ENCODE measurements at places on chromosomes 12 and 14. TPM values are rescaled to one million over a fixed set of nuclear protein-coding genes. Genes with fewer than 3 reads are reported as not detected.

GRCh38 chr12:90111791-90112580 lies 403.3 kb upstream of the ATP2B1 start:
- no peaks in the 10 kb centered on the region for H3K36me3 ChIP-seq
- DNase-seq: no peak
- H3K27me3 ChIP-seq: no peaks in the 10 kb centered on the region
- no peak overlapping the region for H3K4me3 ChIP-seq

DNA sequence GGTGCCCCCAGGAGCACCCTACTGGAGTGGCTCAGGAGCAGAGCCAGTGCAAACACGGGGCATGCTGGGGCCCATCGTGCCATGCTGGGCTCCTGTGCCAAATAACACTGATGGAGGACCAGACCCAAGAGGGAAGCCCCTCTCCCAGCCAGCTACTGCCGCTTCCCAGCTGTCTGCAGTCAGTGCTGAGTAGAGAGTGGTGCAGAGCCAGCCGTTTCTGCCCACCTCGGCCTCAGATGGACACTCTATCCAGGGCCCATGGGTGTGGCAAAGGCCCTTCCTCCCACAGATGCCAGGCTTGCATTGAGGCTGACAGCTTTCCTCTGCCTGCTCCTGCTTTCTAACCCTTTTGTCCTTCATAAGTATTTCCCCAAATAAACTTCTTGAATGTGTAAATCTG lies 13.2 kb downstream of the CLBA1 start:
- no peak overlapping the region for H3K4me3 ChIP-seq
- no peaks in the 10 kb centered on the region for H3K4me1 ChIP-seq

- DNase-seq: no peak
- H3K27me3 ChIP-seq: no peaks in the 10 kb centered on the region
- H3K4me3 ChIP-seq: no peak overlapping the region
- no peaks in the 10 kb centered on the region for H3K36me3 ChIP-seq
These were observed 192.8 kb downstream of the ZFP36L1 start for GRCh38 chr14:68599896-68600610.

DNA sequence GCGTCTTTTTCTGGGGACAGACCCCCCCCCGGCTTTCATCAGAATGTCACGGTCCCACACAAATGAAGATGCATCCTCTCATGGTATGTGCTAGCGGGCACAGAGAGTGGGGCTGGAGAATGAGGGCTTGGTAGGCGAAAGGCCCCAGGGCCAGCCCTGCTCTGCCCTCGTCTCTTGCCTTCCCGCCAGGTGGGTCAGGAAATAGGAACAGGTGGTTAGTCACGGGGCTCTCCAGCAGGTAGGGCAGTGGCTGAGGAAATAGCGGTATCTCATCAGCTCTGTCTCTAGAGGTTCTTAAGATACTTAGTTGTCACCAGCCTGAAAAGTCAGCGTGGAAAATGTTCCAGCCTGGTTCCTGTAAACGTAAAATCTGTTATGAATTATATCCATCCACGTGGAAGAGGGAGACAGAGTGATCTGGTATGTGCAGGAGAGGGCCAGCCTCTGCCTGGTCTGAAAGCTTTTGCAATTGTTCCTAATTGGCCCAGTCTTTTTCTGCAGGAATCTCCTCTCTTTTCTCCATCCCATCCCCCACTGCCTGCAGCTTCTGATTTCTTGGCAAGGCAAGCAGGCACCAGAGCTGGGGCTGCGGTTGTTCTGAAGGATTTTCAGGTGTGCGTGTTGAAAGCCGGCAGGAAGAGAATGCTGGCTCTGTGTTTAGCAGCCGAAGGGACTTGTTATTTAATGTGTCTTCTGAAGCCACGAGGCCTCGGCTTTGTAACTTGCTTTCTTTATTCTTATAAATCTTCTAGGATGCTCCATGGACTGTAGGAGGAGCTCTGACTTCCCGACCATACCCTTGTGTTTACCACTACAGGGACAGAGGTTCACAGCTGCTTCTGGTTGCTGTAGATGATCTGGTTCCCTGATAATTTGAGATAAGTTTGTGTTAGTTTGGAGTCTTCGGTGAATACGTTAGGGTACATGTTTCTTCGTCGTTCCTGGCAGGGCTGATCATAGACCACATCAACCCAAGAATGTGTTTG lies 131.1 kb downstream of the CACNA1C start:
- H3K4me1 ChIP-seq: no peaks in the 10 kb centered on the region
- H3K36me3 ChIP-seq: no peaks in the 10 kb centered on the region
- DNase-seq: no peak
- no peak overlapping the region for H3K27ac ChIP-seq
- H3K27me3 ChIP-seq: peaks cover 5% of the 10 kb centered on the region

GRCh38 chr12:3959799-3960560 lies 86.8 kb upstream of the PARP11 start:
- H3K4me1 ChIP-seq: peaks cover 20% of the 10 kb centered on the region
- H3K27me3 ChIP-seq: no peaks in the 10 kb centered on the region
- H3K27ac ChIP-seq: no peak overlapping the region

DNA sequence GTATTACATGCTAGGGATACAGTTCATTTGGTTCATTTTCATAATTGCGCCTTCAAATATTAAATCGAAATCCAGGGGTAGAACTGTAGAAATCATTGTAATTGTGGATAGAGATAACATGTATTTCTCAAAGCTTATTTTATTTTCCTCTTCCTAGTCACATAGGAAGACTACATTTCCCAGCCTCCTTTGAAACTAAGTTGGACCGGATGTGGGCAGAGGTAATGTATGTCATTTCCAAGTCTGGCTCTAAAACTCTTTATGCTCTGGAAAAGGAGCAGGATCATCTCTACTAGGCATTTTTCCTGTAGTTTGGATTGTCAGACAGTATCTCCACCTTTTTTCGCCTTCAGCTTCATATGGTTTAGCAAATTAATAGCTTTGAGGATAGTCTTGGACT lies 70.1 kb upstream of the CRY1 start:
- H3K27ac ChIP-seq: no peak overlapping the region
- no peaks in the 10 kb centered on the region for H3K36me3 ChIP-seq
- no peak overlapping the region for H3K4me3 ChIP-seq

DNA sequence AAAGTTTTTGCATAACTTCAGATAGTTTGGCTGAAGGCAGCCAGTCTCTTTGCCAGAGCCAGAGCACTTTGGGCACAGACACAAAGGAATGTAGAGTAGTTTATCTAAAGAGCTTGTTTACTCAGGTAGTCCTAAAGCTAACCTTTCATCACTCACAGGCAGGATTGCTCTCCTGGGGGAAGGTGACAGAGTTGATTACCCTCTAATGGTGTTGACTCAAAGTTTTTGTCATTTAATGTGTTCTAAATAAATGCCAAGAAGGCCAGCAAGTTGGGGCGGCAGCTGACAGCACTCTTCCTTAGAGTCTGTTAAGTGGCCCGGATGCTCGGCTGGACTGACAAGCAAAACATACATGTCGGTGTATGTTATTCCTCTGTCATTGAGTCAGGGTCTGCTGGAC lies 9.3 kb upstream of the TAS2R46 start:
- H3K36me3 ChIP-seq: no peaks in the 10 kb centered on the region
- DNase-seq: no peak
- no peaks in the 10 kb centered on the region for H3K4me1 ChIP-seq
- H3K27ac ChIP-seq: no peak overlapping the region

DNA sequence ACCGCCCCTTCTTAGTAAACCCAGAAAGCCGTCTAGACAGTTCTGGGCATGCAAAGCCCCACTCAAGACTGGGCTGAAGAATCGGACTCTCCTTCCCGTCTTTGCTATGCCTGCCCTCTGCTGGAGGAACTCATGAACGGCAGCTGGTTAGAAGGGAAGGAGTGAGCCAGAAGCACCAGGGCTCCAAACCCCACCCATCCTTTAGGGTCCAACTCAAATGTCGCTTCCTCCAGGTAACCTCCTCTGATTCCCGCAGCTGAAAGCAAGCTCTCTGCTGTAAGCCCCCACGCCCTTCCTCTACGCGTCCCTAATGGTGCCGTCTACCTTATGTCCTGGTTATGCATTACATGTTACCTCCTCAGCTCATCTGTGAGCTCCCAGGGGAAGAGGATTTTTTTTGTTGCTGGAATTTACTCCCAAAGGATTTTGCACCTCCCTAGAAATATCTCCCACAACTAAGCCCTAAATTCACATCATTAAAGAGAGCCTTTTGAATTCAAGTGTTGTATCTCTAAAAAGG lies 59.0 kb upstream of the SCN8A start:
- no peaks in the 10 kb centered on the region for H3K27me3 ChIP-seq
- peak; percentile 67 for DNase-seq
- H3K36me3 ChIP-seq: no peaks in the 10 kb centered on the region
- H3K27ac ChIP-seq: no peak overlapping the region

GRCh38 chr12:98743362-98743953 lies 98.4 kb downstream of the APAF1 start:
- DNase-seq: no peak
- peaks cover 4% of the 10 kb centered on the region for H3K4me1 ChIP-seq
- no peaks in the 10 kb centered on the region for H3K36me3 ChIP-seq
- no peak overlapping the region for H3K27ac ChIP-seq

DNA sequence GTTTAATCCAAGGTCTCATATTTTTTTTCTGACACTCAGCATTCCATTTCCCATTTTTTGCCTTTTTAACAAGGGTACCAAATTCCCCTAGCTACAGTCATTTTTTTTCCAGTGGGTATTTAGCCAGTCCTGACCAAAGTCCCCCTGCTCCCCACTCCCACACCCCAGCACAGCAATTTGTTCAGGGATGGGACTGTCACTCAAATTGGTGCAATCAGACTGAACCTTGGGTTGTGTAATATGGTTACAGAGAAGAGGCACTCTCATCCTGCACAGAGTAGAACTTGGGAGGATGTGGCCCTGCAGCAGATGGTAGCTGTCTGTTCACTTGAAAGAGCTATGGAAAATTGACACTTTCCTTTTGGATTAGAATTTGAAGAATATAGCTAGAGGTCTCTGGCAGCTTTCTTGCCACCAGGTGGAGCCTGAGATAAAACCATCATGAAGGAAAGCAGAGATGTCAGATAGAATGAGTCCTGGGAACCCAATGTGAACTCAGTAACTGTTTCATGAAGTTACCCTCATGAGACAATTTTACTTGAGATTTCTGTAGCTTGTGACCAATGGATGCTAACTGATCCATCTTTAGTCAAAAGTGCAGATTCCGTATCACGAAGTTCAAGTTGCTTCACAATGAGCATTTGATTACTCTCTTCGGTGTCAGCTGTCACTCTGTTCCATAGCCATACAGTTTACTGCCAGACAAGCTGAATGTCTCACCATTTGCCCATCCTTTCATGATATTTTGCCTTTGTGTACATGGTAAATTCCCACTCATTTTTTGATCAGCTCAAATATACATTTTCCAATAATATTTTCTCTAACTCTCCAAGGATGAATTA lies 394.0 kb upstream of the SYT1 start:
- H3K4me1 ChIP-seq: no peaks in the 10 kb centered on the region
- DNase-seq: no peak
- no peak overlapping the region for H3K27ac ChIP-seq
- no peaks in the 10 kb centered on the region for H3K27me3 ChIP-seq

DNA sequence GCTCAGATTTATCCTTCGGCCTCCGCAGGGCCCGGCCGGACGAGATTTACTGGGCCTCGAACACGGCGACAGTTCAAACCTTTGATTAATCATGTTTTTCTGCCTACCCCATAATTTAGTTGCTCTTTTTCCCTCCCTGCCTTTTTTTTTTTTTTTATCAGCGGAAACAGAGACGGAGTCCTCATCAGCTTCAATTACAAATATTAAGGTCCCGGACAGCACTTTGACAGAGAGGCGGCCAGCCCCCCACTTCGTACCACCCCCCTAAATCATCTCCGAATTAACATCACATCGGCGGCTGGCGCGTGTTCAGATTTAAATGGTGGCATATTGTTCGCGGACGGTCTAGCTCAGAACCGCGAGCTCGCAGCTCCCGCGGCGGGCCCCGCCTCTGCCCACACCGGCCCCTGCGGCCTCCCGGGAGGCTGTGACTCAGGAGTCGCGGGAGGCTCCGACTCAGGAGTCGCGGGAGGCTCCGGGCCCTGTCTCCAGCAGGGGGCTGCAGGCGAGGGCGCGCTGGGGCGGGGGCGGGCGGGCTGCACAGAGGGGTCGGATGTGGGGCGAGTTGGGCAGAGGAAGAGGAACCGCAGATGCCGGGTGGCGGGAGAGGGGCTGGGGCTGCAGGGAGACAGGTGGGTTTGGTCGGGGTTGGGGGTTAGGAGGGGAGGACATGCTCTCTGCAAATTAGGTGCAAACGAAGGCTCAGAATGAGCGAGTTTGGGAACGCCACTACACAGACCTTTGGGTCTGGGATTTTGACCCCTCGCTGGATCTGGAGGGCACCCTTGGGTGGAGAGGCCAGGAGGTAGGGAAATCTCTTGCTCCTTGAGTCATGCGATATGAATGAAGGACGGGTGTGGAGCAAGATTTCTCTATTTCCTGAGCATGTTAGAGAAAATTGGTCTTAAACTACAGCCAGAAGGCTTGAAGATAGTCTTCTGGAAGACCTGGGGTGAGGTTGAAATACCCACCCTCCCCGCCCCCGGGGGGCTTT lies 19.6 kb upstream of the ATP5MC2 start:
- peaks cover 18% of the 10 kb centered on the region for H3K4me1 ChIP-seq
- H3K27me3 ChIP-seq: peaks cover 66% of the 10 kb centered on the region
- DNase-seq: peak; percentile 54
- H3K36me3 ChIP-seq: no peaks in the 10 kb centered on the region
- peak overlapping the region; percentile 28 for H3K4me3 ChIP-seq

GRCh38 chr12:107352347-107353081 lies 259.2 kb upstream of the CRY1 start:
- no peaks in the 10 kb centered on the region for H3K27me3 ChIP-seq
- DNase-seq: no peak
- H3K4me1 ChIP-seq: peaks cover 33% of the 10 kb centered on the region
- H3K36me3 ChIP-seq: no peaks in the 10 kb centered on the region

GRCh38 chr12:54419088-54419887 lies at the start of gene ITGA5:
ITGA5 (minus strand) TSS chr12:54419266; CDS start chr12:54419198, 68 bp downstream.
- peaks cover 4% of the 10 kb centered on the region for H3K36me3 ChIP-seq
- no peaks in the 10 kb centered on the region for H3K27me3 ChIP-seq
- peak within 1 kb of the TSS; percentile 89 for H3K4me3 ChIP-seq

DNA sequence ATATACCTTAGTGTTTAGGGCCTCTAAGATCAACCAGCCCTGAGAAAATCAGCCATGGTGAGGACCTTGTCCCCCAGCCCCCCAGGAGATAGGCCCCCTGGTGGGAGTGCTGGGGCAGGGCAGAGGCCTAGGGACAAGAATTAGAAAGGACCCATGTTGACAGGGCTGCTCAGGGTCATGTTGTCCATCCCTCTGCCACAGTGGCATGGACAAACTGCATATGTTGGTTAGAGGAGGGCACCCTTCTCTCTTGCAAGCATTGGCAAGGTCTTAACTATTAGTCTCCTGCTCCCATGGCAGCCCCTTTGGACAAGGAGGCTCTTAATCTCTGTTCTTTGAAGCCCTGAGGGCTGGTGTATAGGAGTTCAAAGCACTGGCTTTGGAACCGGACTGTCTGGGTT lies 755 bp upstream of the PTPN6 start:
- peak overlapping the region; percentile 88 for H3K4me3 ChIP-seq
- peaks cover 9% of the 10 kb centered on the region for H3K36me3 ChIP-seq
- peaks cover 76% of the 10 kb centered on the region for H3K4me1 ChIP-seq
- DNase-seq: no peak
- peak overlapping the region; percentile 71 for H3K27ac ChIP-seq

- H3K4me1 ChIP-seq: peaks cover 13% of the 10 kb centered on the region
- no peak overlapping the region for H3K27ac ChIP-seq
- H3K27me3 ChIP-seq: no peaks in the 10 kb centered on the region
These were observed 13.8 kb downstream of the PRPF40B start for GRCh38 chr12:49636979-49637755.

Gene KIF5A
- 2.1 TPM for total RNA-seq

Gene FAM90A1
- total RNA-seq: not detected

Gene TBC1D30
- 1.7 TPM for total RNA-seq

Gene CATSPERB
- 1.1 TPM for total RNA-seq

Gene TAS2R50
- 0.22 TPM for total RNA-seq

Gene ASPG
- total RNA-seq: not detected

Gene A2ML1
- not detected for total RNA-seq

Gene DPPA3
- not detected for total RNA-seq

Gene NAV3
- total RNA-seq: not detected

Gene HSPA2
- total RNA-seq: 1.9 TPM

Gene CPNE6
- total RNA-seq: not detected

Data from CD8-positive, alpha-beta memory T cell (primary cell).